ENCODE measurements at places on chromosomes 2 and 18. TPM values are rescaled to one million over a fixed set of nuclear protein-coding genes. Genes with fewer than 3 reads are reported as not detected.

- no peak for DNase-seq
Measured at GRCh38 chr2:2184549-2185249, 146.4 kb downstream of the MYT1L start.

DNA sequence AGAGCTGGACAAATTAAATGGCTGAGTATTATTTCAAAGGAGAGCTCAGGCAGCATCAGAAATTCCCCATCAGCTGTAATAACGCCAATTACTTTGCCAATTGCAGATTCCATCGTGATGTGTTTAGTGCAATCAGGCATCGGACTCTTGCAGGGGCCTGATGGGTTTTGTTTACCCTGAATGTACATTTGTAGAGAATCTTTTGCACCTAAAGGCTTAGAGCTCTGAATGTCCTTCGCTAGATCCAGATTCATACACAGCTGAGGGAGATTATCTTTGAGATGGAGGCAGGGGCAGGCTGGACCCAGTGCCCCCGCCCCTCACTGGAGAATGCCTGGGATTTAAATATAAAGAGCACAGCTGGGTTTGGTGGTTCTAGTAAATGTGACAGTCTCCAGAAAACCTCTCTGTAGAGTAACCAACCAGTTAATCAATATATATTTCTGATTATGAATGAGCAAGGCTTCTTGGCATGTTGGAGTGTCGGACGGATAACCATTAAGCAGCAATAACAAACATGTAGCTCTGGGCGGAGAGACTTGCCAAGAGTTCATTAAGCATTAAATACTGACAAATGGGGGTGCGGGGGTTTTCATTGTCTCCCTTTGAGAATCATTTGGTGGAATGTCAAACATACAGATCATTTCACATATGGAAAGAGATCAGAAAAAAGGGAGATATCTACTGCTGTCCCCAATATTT lies 200.9 kb downstream of the SETBP1 start:
- no peak for DNase-seq

- DNase-seq = no peak
Measured at GRCh38 chr18:72246076-72246475, 298.1 kb downstream of the CBLN2 start.

- DNase-seq = no peak
Measured at GRCh38 chr18:72700961-72701710, 157.0 kb upstream of the CBLN2 start.

- peak; percentile 94 for DNase-seq
Measured at GRCh38 chr2:126776692-126777619, 121.0 kb downstream of the GYPC start.

GRCh38 chr2:109258905-109259540 lies 130.0 kb downstream of the SH3RF3 start:
- no peak for DNase-seq

- no peak for DNase-seq
Measured at GRCh38 chr2:36781907-36782720, 85.6 kb downstream of the VIT start.

- DNase-seq = no peak
Measured at GRCh38 chr2:205347899-205348298, 334.4 kb upstream of the NRP2 start.

DNA sequence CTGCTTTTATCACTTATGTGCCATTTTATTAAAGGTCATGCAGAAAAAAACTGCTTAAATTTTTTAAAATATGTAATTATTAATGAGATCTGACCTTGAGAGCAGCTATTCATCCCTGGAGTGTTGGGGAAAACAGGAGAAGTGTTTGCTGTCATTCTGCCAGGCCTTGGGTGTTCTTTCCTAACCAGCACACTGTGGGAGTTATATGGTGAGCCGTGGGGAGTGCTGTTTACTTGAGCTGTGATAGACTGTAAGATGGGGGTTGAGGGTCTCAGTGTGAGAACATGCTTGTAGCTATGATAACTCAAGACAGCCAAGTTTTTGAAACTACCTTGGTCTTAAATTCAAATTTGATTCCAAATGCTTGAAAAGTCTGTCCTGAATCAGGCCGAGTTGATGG lies 101.3 kb upstream of the ARHGAP28 start:
- DNase-seq = no peak

DNA sequence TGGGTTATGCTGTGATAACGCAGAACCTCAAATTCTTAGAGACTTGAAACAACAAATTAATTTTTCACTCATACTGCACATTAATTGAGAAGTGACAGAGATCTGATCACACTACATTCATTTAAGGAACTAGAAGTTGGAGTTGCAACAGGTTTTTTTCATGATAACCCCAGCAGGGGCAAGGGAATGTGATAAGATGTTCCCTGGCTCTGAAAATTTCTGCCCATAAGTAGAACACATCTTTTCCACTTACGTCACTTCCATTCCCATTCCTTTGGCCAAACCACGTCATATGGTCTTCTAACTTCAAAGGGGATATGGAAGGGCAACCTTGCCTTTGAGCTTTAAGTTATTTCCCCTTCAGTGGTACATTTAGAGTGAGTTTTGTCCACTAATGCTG lies 29.7 kb upstream of the PSME4 start:
- DNase-seq = no peak

- no peak for DNase-seq
Measured at GRCh38 chr2:204004912-204005311, 68.3 kb downstream of the ICOS start.

DNA sequence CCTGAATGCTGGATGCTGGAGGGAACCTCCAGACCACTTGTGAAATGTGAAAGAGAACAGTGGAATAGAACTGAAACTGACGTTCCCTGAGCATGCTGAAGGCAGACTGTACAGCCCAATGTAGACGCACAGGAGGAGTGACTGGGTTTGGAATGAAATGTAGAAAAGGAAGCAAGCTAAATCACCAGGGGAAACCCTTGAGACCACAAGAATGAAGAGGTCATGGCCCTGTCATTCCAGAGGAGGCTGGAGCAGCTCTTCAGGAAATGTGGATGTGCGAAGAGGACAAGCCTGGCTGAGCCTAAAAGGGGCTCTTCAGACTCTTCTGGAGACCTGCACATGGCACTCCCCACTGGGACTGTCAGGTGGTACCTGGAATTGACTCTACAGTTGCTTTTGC lies 118.5 kb upstream of the ALPP start:
- no peak for DNase-seq

- DNase-seq = no peak
Measured at GRCh38 chr2:10527585-10527984, 79.5 kb upstream of the ODC1 start.

DNA sequence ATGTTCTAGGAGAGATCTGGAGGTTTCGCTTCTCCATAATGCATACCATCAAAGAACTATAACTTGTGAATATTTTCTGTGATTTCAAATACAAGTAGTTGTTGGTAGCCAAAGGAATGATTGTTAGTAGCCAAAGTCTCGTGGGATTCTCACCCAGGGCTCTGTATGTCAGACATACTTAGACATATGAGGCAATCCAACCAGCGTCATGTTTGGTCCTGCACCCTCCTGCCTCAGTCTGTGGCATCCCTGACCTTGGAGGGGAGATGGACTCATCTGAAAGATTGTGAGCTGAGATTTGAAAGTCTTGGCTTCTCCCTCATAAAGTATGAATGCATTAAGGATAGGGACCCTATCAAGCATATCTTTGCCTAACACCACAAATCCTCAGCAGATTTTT lies 81.2 kb downstream of the CTIF start:
- DNase-seq = no peak

DNA sequence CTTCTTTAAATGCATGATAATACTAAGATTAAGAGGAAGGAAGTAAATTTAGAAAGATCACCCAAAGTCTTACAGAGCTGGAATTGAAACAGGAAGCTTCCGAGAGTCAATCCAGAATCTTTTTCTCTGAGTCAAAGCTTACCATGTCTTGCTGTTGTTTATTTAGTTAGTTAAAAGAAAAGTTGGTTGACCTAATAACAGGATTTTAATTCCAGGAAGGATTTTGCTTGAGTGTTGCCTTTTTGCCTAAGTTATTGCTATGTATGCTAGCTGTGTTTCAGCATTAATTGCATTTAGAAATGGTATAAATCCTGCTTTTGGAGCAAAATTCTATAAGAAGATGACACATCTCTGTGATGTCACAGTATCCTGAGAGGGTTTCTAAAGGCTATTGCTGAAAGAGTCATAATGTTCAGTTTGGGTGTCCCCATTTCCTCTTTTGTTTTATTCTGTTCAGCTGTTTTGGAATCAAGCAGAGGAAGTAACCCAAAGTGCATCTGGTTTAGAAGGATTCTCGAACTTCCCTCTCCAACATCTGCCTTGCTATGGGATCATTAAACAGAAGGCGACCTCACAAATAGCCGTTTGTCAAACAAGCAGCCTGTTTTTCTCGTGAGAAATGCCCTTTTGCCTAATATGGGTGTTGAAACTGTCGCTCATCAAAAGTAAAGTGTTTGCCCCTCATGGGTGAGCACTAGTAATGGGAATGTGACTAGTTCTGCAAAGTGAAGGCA lies 271.5 kb upstream of the MMADHC start:
- no peak for DNase-seq

DNA sequence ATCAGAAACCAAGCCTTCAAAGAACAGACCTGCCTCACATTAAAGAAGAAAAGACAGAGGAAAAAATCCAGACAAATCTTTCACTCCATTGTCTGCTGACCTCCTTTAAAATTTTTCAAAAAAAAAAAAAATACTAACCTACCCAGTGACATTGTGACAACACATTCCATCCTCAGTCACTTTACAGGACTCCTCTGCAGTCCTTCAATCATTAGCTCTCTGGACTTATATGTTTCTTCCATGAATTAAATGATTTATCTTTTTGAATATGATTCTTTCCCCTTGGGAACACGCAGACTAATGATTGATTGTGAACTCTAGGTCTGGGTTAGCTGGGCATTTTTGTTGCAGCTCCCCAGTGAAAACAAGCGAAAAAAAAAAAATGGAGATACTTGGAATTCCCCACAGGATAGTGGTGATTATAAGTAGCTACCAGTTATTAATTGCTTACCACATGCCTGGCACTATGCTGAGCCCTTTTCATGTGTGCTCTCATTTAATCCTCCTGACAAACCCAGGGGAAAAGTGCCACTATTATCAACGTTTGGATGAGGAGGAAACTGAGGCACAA lies 261.3 kb upstream of the NCKAP5 start:
- no peak for DNase-seq

DNA sequence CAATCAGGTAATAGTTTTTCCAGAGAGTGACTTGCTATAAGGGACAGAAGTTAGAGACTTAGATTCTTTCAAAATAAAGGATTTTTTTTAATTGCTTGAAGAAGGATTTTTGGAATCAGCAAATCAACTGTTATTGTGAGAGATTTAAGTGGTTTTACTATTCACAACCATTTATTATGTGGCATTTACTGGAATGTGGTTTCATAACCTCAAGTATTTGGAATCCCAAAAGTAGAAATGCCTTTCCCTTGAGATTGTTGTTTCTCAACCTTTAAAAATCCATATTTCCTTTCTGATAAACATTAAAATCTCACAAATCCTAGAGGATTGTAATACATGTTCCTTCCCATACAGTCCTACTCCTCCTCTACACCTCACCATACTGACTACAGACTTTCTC lies 5.0 kb downstream of the TANK start:
- no peak for DNase-seq

- DNase-seq = no peak
Measured at GRCh38 chr18:59760212-59760611, 63.0 kb upstream of the CCBE1 start.

GRCh38 chr2:20877960-20878359 lies 55.1 kb upstream of the LDAH start:
- no peak for DNase-seq

The SMAD2 gene
- 28.4 TPM for polyA plus RNA-seq

The MEIS1 gene
- polyA plus RNA-seq = 0.30 TPM

The FLACC1 gene
- not detected for polyA plus RNA-seq

The BAZ2B gene
- 15.2 TPM for polyA plus RNA-seq

The CFC1 gene
- 0.14 TPM for polyA plus RNA-seq

The TXNDC2 gene
- polyA plus RNA-seq = 0.11 TPM

The TRIM43 gene
- not detected for polyA plus RNA-seq

The UGT1A8 gene
- 0.03 TPM for polyA plus RNA-seq

The RESP18 gene
- polyA plus RNA-seq = not detected

The PROKR1 gene
- polyA plus RNA-seq = 1.3 TPM

The UCN gene
- polyA plus RNA-seq = 0.35 TPM

The GPR55 gene
- not detected for polyA plus RNA-seq

Measured in H1 (cell line).